ENCODE measurements at places on chromosomes 4 and X.

GRCh38 chr4:120034913-120035312 is 31.7 kb downstream of the MAD2L1 start:
- no peak for DNase-seq

GRCh38 chr4:126800575-126801141 is 832.1 kb upstream of the INTU start:
- DNase-seq = no peak

- no peak for DNase-seq
Observed at GRCh38 chr4:35124106-35124505, 1120.2 kb downstream of the ARAP2 start.

GRCh38 chr4:150212485-150212884 is 134.2 kb downstream of the DCLK2 start:
- no peak for DNase-seq

DNA sequence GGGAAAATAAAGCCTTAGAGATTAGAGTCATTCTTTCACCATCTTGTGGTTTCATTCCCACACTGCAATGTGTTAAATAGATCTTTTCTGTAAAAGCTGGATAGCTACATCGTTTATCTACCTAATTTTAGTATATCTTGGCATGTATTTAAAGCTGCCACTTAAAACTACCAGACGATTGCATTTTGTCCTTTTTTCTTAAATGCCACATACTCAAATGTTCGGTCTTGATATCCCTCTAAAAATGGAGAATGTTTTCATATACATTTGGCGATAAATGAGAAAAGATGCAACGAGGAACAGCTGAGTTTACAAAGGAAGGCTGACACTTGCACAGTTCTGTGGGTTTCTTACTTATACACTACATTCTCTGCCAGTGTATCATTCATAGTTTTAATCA is 148.3 kb downstream of the CENPC start:
- no peak for DNase-seq

GRCh38 chr4:142016031-142016430 is 379.6 kb downstream of the IL15 start:
- no peak for DNase-seq

GRCh38 chr4:19241895-19242294 is 1009.8 kb upstream of the SLIT2 start:
- DNase-seq = no peak

- DNase-seq = no peak
Observed at GRCh38 chr4:173912384-173912783, 371.1 kb downstream of the FBXO8 start.

DNA sequence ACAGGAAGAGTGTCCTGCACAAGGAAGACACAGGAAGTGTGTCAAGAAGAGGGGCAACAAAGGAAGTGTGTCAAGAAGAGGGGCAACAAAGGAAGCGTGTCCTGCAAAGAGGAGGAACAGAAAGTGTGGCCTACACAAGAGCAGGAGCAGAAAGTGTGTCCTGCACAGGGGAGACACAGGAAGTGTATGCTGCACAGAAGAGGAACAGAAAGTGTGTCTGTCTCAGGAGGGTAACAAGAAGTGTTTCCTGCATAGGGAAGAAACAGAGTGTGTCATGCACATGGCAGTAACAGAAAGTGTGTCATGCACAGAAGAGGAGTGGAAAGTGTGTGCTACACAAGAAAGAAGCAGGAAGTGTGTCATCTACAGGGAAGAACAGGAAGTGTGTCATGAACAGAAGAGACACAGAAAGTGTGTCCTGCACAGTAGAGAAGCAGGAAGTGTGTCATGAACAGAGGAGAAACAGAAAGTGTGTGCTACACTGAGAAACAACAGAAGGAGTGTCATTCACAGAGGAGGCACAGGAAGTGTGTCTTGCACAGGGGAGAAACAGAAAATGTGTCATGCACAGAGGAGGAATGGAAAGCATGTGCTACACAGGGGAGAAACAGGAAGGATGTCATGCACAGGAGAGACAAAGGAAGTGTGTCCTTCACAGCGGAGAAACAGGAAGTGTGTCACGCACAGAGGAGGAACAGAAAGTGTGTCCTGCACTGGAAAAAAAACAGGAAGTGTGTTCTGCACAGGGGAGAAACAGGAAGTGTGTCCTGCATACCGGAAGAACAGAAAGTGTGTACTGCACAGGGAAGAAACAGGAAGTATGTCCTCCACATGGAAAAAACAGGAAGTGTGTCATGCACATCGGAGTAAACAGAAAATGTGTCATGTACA is 526.4 kb upstream of the PRKX start:
- no peak for DNase-seq

- no peak for DNase-seq
Observed at GRCh38 chr4:134807231-134807745, 605.7 kb upstream of the PABPC4L start.

DNA sequence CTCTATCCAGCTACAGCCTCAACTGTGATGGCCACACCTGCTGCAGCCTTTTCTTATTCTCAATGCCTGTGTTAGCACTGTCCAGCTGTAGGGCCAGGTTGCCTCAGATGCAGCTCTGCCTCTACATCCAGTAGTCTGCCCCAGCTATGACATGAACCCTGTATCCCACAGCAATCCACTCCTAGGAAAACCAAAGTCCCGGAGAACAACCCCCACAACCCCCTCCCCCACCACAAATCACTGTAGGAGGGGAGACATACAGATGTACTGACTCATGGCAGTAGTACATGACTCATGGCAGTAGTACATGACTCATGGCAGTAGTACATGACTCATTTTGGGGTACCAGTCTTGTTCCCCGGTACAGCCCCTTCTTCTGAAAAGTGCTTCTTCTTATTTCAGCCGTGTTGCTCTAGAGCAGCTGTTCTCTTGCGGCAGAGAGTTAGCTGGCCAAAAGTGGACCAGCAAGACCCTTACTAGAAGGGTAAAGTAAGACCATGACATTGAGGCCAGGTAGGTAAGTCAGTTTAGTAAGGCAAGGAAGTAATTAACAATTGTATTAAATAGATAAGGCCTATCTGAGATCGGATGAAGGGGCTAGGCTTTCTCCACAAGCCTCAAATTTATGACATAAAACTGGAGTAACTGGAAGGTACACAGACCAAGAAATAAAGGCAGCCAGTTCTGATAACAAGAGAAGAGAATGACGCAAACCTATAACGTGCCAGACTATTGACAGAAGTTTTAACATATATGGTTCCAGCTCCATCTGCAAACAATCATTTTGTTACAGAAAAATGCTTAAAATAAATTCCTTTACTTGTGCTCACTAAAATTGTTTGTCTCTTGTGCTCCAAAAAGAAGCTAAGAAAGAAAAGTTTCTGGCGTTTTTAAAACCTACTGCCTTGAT is 221.4 kb downstream of the TACR3 start:
- DNase-seq = peak; percentile 66

GRCh38 chr4:119110121-119110520 is 25.5 kb upstream of the MYOZ2 start:
- DNase-seq = no peak

GRCh38 chr4:96913441-96914080 is 1073.7 kb downstream of the PDHA2 start:
- no peak for DNase-seq

DNA sequence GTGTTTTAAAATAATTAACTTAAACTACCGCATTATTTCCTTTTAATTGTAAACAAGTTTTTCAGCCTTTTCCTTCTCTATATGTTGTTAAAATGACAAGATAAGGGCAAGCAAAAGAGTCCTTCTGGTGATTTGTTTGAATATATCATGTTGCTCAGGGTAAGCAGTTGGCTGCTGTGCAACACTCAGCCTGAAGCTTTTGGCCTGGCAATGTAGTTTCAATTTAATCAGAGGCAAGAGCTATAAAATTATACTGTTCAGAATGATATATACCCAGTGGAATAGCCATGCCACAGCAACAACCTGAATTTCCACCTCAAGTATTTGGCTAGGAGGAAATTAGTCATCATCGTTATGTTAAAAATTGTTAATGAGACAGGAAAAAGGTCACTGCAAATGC is 53.4 kb downstream of the GRXCR1 start:
- no peak for DNase-seq

DNA sequence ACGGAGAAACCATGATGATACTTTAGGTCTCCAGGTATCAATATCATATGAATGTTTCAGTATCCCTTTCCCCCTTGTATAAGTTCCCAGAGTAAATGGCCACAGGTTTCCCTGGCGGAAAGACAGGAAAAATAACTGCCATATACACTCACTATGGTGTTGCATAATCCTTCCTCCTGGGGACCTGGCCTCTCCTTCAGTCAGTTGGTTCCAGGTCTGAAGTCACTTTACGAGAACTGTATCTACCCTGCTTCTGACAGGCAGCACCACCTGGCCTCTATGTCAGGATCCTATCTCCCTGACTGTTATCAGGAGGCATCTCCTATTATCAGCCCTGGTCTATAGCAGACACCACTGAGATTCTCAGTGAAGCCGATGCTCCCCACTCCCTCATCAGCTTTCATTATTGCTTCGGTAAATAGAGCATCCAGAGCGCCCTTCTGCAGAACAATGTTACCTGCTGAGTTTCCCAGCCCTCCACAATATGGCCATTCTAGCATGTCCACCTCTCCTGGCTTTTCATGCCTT is 22.6 kb downstream of the HAUS3 start:
- DNase-seq = no peak

GRCh38 chrX:47613082-47613481 is 6.6 kb downstream of the SYN1 start:
- no peak for DNase-seq

Data from HFFc6 (cell line).